ENCODE measurements at places on chromosomes 1 and 21.
A peak's percentile ranks its signal among the peaks of the same experiment; 100 is the strongest.

- no peak for DNase-seq
Observed at GRCh38 chr1:109641861-109642260, 14.0 kb upstream of the GSTM4 start.

DNA sequence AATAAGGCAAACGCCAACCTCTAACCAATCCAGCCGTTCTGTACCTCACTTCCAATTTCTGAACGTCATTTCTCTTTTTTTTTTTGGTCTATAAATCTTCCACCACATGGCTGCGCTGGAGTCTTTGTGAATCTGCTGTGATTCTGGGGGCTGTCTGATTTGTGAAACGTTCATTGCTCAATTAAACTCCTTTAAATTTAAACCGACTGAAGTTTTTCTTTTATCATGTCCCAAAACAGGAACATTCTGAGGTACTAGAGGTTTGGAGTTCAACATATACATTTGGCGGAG lies 65.5 kb upstream of the BACH1 start:
- DNase-seq = no peak

DNA sequence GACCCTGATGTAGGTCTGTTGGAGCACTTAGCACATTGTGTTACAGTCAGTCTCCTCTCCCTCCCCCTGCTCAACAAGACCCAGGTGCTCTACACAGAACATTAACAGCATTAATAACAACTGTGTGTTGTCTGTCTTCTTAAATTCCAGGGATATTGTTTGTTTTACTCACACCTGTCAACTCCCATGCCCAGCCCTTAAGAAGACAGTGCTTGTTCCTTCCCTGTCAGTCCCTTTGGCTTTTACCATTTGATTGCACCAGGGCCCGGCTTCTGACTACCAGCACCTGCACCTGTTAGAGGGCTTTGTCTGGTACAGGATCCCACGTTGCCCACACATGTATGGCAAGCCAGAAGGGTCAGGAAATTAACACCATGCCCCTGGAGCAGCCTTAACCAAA lies 11.7 kb downstream of the RIMKLA start:
- DNase-seq = peak; percentile 79

DNA sequence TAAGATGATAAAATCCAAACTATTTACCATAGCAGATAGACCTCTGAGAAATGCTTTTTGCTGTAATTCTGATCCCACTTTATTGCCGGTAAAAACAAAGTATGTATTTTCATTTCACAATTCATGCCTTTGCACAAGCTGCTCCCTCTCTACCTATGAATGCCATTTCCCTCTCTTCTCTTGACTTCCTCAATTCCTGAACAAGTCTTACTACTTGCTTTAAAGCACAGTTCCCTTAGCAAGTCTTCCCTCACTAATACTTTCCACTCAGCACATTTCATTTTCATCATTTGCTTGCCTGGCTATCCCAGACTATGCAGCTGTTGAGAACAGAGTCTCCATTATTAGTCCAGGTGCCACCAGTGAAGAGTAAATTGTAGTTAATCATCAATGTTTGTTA lies 13.8 kb downstream of the GPATCH2 start:
- DNase-seq = peak; percentile 22

GRCh38 chr1:25572708-25573590 lies 29.5 kb downstream of the LDLRAP1 start:
- peak; percentile 78 for DNase-seq

DNA sequence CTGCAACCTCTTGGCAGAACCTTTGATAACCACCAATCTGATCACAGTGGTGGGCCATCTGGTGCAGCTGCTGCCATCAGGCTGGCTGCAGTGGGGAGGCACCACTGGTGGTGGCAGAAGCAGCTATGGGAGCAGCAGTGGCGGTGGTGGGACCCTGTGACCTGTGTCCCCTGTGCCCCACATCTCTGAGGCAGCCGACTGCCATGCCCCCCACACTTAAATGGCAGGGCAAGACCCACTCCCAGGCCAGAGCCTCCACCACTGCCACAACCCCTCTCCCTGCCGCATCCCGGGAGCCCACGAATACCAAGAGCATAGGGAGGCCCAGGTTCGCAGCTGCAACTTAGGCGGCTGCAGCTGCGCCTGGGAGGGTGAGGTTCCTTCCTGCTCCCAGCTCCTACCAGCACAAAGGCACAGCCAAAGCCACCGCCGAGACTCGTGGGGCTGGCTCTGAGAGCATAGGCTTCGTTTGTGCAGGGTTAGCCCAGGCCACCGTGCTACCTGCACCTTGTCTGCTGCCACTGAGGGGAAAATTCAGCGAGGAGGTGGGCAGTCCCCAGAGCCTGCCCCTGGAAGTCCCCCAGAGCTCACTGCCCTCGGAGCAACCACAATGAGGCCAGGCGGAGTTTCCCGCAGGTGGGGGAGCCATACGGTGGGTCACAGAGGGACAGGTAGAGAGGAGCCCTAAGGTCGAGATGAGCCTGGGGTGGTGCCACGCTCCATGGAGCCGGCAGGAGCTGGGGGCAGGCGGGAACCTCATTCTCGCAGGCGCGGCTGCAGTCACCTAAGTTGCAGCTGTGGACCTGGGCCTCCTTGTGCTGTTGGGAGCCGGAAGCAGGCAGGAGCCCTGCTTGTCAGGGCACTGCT lies 518.7 kb downstream of the RWDD3 start:
- DNase-seq = no peak

- no peak for DNase-seq
Observed at GRCh38 chr1:51966559-51966958, 23.9 kb downstream of the RAB3B start.

- DNase-seq = peak; percentile 65
Observed at GRCh38 chr1:58927041-58927721, 143.3 kb upstream of the JUN start.

- peak; percentile 80 for DNase-seq
Observed at GRCh38 chr1:193406901-193407300, 220.5 kb upstream of the B3GALT2 start.

- no peak for DNase-seq
Observed at GRCh38 chr1:212281590-212281989, 3.6 kb upstream of the PPP2R5A start.

DNA sequence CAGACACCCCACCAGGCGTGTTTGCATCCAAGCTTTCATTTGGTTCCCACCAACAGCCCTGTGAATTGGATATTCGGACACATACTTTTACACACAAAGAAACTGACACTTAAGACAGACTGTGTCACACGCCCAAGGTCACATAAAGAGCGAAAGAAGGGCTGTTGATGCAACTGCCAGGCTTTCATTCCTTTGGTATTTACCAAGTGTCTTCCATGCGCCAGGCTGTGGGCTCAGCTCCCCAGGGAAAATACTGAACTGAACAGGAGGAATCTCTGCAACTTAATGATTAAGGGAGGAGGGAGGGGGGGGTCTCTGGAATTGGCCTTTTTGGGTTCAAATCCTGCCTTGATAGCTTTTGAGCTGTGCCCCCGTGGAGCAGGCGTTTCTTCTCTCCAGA lies 122.8 kb downstream of the ACTL8 start:
- no peak for DNase-seq

GRCh38 chr21:21385404-21385803 lies 387.2 kb downstream of the NCAM2 start:
- DNase-seq = no peak

GRCh38 chr21:45530423-45531113 lies 11.7 kb downstream of the SLC19A1 start:
- no peak for DNase-seq

- DNase-seq = no peak
Observed at GRCh38 chr1:41277371-41277975, 35.4 kb upstream of the SCMH1 start.

GRCh38 chr21:42187976-42188653 lies 30.8 kb upstream of the ABCG1 start:
- no peak for DNase-seq

Measured in DMS53 (cell line).